ENCODE measurements at places on chromosomes 16 and 17.

DNA sequence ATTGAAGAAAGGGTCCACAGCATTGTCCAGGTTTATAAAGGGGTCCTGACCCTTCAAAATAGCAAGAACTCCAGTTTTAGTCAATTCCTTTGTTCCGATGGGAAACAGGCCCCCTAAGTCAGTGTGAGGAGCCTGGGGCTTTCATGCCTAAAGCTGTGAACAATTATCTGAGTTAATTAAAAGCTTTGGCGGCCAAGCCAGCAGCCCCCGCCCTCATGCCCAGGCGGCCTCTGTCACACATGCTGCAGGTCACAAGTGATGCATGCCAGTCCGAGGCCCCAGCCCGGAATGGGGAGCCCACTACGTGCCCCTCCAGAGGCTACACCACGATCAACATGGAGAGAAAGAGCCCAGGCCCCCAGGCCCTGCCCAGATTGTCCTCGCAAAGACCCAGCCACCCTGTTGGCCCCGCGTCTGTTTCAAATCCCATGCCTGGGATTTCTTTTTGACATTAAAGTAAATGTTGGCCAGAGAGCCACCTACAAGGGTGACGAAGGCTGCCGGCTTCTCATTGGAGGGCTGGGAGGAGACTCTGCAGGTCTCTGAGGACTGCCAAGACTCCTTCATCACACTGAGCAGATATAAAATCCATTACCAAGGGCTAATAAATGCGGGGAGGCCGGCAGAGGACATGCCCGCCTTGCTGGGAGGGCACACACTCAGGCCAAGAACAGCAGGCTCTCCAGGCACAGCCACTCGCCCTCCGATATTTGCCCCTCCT lies 14.5 kb upstream of the PITPNM3 start:
- no peak for DNase-seq

DNA sequence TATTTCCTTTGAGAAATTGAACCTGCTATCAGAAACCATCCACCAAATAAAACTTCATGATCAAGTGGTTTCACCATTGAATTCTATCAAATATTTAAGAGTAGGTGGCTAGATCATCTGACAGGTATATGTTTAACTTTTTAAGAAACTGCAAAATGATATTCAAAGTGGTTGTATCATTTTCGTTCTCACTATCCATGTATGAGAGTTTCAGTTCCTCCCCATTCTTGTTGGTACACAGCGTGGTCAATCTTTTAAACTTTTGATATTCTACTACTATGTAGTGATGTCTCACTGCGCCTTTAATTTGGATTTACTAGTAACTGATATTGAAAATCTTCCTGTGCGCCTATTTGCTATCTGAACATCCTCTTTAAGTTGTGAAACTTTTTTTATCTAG lies 163.7 kb downstream of the CYB561 start:
- DNase-seq: no peak

GRCh38 chr17:48310748-48311213 lies 119.2 kb downstream of the SKAP1 start:
- no peak for DNase-seq

GRCh38 chr16:74281300-74281699 lies 15.3 kb upstream of the PSMD7 start:
- no peak for DNase-seq

DNA sequence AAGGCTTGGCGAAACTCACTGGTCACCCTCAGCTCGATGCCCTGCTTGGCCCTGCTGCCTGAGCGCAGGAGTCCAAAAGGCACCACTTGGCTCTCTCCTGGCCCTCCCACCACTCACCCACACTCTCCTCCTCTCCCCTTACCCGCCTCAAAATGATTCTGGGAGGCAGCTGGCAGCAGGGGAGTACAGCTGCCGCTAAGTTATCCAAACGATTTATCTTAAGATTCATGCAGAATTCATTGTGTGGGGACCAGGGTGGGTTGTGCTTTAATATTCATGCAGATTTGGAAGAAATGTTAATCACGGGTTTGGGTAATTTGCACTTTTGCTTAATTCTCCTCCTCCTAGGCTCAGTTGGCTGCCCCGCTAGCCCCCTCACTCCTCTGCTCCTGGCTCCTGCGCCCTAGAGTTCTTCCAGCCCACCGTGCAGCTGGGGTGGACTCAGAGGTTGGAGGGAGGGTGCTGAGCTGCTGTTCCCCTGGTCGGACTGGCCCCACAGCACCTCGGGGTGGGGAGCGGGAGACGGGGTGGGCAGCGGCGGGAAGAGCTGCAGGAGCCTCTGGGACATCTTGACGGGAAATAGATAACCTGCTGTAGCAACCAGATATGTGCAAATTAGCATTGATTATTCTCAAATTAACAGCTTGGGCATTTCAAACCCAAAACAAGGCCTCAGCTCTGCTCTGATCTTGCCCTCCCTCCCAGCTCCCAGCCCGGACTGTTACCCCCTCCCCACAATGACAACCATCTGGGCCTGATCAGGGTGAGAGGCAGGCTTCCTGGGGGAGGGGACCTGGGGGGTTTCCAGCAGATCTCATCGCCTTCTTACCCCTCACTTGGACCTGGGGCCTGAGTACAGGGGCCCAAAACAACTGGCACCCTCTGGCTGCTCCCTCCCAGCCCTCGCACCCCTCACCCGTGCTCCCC lies 122.6 kb upstream of the RPL38 start:
- DNase-seq: no peak

- no peak for DNase-seq
Measured at GRCh38 chr17:27553019-27553511, 77.9 kb upstream of the LGALS9 start.

DNA sequence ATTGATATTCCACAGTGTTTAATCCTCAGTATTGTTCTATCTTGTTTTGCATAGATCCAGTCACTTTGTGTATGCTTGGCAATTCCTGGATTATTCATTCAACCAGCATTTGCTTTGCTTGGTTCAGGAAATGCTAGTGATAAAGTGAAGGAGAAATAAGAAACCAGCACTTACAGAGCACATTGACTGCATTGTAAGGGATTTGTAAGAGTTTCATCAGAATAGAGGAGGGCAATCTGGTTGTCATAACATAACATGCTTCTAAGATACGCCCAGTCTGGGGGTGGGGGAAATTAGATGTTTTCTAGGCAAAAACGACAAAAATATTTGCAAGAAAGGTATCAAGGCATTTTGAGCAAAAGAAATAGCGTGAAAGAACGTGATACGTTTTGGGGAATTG lies 40.4 kb downstream of the TNRC6A start:
- no peak for DNase-seq

GRCh38 chr17:38328620-38329019 lies 15.1 kb downstream of the GPR179 start:
- DNase-seq: no peak

DNA sequence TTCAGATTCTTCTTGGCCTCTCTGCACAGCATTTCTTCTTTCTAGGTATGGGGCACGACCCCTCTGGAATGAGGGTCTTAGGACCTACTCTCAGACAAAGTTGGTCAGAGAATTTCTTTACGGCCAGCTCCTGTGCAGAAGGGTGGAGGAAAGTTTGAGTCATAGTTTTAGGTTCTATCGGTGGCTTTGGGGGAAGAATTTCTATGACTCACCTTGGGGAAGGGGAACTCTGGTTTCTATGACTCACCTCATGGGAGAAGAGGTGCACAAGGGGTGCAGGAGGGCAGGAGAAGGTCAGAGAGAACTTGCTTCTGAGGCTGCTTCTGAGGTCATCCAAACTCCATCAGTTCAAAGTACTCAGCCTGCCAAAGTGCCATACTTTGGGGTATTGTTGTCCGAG lies 2.5 kb upstream of the ABCC12 start:
- DNase-seq: no peak

DNA sequence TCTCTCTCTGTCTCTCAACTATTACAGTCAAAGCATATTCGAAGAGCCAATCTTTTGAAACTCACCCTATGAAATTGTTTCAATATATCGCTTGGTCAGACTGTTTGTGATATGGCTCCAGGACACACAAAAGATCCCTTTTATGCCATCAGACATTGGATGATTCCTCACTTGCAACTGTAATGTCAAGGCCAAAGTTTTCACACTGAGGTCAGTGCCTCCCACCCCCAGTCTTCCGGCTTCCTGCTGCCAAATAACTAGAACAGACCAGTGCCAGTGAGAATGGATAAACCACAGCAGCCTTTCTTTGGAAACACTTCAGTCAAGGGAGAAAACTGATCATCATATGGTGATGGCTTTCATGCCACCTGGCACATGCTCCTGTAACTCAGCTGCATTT lies 321.9 kb upstream of the ZFHX3 start:
- no peak for DNase-seq

DNA sequence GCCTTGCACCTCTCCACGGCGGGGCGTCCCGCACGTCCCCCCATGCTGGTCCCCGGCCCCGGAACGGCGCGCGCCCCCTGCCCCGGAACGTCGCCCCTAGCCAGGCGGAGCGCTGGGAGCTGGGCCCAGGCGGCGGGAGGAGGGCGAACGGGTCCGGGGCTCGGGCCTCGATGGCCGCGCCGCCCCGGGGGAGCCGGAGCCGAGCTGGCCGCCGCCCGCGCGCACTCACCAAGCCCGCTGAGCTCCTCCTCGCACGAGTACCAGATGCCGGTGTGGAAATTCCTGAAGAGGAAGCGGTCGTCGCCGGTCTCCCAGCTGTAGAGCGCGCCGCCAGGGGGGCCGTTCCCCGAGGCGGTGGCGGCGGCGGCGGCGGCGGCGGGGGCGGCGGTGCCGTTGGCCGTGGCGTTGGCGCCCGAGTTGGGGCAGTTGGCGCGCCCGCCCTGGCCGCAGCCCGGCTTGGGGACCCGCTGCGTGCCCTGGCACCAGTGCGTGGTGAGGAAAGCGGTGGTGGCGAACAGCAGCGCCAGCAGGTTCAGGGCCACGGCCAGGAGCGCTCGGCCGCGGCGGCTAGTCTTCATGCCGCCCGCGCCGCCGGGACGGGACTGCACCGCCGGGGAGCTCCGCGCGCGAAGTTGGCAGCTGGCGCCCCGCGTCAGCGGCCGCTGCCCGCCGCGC lies 530 bp downstream of the GSG1L start:
- no peak for DNase-seq
